ENCODE measurements at places on chromosomes 3 and 15.

DNA sequence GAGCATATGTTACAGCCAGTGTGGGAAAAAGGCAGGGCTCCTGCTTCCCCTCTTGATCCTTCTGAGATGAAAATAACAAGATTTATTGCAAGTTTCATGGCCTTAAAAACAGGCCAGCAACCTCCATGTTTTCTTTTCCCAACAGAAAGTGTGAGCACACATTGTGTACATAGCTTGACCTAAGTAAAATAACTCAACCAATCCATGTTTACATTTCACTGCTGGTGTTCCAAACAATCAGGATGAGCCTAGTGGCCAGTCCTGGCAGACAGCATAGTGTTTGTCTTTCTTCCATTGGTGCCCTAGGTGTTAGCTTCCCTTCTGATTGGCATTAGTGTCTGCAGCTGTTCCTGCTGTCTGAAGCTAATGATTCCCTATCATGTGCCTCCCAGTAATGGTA, 847.7 kb downstream of the EPHA3 start:
- DNase-seq: no peak

GRCh38 chr3:164451072-164451910, 627.0 kb downstream of the SI start:
- no peak for DNase-seq

GRCh38 chr15:33101036-33101435, 93.5 kb downstream of the FMN1 start:
- DNase-seq: no peak

DNA sequence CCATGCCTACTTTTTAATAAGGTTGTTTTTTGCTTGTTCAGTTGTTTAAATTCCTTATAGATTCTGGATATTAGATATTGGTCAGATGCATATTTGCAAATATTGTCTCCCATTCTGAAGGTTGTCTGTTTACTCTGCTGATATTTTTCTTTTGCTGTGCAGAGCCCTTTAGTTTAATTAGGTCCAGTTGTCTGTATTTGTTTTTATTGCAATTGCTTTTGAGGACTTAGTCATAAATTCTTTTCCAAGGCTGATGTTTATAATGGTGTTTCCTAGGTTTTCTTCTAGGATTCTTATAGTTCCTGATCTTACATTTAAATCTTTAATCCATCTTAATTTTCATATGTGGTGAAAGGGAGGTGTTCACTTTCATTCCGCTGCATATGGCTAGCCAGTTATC, 77.4 kb downstream of the PTPRG start:
- no peak for DNase-seq

GRCh38 chr15:67101911-67102598, 36.7 kb downstream of the SMAD3 start:
- no peak for DNase-seq

- DNase-seq: no peak
These were observed 25.0 kb upstream of the UACA start for GRCh38 chr15:70788114-70789049.

DNA sequence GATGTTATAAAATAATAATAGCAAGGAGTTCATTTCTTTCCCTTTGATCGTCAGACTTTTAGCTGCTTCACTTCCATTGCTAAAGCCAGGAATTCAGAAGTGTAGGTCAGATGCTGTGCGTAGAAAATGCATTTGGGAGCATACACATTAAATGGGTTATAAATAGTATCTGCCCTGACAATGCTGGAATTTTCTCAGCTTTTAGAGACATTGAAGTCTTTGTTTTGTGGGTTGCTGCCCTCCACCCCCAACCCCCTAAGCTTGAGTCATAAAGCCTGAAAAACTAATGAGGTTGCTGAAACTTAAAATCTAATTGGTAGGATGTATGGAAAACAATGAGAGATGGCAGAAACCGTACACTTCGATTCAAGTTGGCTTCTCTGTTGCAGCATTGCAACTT, 81.9 kb downstream of the MITF start:
- no peak for DNase-seq

GRCh38 chr3:24522146-24522579, 27.5 kb upstream of the THRB start:
- DNase-seq: no peak

DNA sequence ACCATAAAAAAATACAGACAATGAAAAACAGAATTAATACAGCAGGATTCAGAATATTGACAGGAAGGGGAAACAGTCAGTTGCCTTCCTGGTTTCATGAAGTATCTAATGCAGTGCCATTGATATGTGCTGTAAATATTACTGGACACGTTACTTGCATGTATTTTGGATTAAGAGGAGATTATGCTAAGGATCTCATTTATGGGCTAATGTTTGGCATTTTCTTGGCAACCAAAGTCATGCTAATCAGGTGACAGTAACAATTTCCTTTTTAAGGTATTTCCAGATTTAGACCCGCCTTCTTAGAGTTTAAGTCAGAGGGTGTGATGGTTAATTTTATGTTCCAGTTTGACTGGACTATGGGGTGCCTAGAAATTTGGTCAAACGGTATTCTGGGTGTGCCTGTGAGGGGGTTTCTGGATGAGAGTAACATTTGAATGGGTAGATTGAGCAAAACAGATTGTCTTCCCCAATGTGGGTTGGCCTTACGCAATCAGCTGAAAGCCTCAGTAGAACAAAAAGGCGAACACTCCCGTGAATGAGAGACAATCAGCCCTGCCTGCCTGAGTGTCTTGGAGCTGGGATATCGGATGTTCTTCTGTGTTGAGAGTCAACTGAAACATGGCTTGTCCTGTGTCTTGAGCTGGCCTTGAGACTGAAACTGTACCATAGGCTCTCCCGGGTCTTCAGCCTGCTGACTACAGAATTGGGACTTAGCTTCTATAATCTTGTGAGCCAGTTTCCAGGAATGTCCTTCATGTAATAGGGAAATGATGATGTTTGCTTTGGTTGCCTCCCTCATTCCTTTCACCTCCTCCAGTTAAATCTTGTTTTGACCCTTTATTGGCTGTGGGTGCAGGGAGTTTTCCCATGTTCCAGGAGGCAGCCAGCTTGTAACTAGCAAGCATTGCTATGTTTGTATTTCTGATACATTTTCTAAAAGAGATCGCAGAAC, 10.5 kb downstream of the SQOR start:
- DNase-seq: no peak

DNA sequence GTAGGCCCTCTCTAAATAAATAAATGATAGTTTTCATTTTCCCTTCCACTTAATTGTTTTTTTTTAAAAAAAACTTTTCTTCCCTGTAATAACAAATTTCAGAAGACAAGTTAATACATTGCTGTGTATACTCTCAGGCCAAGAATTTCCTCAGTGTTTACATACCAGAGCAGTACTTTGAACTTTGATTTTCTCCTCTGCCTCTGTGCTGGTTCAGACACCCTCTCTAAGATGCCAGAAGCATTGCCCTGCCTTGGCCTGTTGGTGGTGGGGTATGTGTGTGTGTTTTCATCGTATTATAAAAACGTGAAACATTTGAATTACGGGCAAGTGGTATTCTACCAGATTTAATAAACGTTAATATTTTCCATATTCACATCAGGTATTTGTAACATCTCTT, 70.1 kb downstream of the SMAD3 start:
- DNase-seq: no peak

DNA sequence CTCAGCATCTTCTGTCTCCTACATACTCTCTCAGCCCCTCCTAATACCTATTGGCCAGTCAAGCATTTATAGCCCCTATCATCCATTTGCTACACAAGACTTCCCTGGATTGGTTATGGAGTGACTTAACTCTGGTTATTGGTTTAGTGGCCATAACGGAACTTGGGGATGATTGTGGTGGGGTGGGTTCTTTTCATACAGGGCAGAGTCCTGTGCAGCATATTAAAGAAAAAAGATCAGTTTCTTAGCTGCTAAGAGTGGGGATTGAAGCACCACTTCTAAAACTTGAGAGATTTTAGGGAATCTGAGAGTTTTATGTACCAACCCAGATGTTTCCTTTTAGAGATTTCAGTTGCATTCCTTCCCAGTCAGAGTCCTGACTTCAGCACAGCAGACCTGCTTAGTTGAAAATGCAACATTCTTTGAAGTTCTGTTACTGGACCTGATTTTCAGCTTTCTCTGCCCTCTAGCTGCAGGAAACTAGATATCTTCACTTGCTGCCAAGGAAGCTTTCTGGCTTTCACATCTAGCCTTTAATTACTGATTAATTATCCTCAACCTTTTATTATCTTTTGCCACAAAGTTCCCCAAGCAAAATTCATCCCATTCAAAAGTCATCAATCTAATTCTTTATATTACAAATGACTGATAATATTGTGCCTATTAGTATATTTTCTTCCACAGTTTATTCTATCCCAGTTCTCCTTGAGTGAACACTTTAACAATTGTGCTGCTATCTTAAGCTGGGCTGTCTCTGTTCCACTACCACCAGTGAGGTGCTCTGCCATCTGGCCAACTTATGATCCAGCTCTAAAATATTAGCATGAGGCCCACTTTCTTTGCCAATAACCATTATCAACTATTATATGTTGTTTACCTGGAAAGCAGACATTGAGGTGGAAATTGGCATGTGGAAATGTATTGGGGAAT, 906.0 kb upstream of the ALCAM start:
- no peak for DNase-seq

DNA sequence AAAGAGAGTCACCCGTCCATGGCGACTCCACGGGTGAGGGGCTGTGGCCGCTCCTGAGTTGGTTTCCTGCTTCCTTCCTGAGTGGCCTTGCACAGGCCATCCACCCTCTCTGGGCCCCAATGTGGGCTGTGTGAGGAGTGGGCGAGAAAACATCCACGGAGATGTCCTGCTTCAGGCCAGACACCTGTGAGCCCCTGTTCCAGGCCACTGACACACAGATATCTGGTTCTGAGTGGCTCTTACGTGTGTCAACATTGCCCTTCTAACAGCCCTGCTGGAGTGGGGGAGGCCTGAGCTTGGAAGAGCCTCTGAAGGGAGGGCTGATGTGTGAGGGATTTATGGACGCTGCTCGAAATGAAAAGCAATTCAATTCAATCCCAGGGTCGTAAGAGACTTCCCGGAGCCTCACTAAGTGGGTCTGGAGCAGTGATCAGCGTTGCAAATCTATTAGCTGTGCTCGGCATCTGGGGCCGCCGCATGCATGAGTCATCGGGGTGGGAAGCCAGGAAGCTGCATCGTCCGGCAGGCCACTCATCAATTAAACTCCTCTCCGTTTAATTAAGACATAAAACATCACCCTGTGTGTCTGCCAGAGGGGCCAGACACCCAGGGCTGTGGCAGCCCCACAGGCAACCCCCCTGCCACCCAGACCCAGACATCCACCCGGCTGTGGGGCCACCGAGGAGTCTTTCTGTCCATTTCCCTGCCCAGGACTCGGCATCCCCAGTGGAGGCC, 20.0 kb upstream of the PRR23E start:
- no peak for DNase-seq

DNA sequence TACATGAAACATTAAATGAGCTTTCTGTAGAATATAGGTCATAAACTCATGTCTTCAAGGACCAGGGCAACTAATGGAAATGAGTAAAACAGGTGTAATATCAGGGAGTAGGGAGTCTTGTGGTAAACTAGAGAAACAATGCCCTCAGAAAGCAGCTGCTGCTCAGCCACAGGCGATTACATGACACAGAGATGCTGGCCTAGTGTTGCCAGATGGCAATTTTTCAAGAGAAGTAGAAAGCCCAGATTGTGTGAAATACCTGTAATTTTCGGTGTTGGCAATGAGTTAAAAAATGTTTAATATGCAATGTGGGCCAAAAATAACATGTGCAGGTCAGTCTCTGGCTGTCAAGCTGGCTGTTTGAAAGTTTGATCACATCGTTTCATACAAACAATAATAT, 23.4 kb downstream of the NCEH1 start:
- no peak for DNase-seq

GRCh38 chr3:15108082-15108545, 9.2 kb upstream of the RBSN start:
- peak; percentile 10 for DNase-seq

GRCh38 chr15:97745481-97746071, 214.9 kb upstream of the ARRDC4 start:
- DNase-seq: no peak

DNA sequence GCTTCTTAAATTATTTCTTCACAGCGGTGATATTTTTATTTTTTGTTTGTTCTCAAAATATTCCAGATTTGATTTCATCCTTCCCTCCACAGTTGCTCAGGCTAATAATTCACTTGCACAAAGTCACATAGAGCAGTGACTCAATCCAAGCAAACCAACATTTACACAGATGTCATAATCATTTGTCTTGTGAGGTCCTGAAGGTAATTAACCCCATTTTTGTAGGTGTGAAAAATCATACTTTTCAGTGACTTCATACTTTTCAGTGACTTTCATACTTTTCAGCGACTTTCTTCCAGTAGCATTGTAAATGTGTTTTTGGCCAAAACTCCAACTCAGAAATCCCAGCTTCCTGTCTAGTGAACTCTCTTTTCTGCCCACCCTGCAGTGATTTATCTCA, 32.1 kb downstream of the CD200 start:
- no peak for DNase-seq

DNA sequence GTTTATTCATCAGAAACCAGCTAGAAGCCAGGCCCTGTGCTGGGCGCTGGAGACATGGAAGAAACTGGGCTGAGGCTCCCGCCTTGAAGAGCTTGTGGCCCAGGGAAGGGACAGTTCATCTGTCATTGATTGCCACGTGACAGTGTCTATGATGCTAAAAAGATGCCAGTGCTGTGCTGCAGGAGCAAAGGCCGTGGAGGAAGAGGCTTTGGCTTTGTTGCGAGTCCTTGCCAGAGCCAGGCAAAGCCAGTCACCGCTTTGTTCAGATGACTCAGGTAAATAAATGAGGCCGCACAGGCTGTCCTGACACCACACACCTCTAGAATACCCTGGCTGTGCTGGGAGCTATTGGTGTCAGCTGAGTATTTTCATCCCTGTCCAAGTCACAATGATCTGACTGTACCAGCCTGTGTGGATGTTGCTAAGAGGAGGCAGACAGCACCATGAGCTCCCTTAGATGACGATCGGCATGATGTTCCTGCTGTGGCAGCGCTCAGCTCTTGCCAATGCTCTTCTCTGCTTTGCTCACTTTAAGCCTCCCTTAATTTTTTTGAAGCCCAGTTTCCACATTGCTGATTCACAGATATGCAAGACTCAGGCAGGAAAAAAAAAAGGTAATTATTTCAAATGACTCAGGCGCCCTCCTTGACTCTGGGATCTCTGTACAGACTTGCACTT, 77.5 kb downstream of the CCNL1 start:
- DNase-seq: no peak

- peak; percentile 38 for DNase-seq
These were observed 63.7 kb upstream of the ULK4 start for GRCh38 chr3:42025370-42026138.
